Lung (tissue), 17 donors: ENCODE measurements at places on chromosomes 13 and 19. TPM values are rescaled to one million over a fixed set of nuclear protein-coding genes. Genes with fewer than 3 reads are reported as not detected.

DNA sequence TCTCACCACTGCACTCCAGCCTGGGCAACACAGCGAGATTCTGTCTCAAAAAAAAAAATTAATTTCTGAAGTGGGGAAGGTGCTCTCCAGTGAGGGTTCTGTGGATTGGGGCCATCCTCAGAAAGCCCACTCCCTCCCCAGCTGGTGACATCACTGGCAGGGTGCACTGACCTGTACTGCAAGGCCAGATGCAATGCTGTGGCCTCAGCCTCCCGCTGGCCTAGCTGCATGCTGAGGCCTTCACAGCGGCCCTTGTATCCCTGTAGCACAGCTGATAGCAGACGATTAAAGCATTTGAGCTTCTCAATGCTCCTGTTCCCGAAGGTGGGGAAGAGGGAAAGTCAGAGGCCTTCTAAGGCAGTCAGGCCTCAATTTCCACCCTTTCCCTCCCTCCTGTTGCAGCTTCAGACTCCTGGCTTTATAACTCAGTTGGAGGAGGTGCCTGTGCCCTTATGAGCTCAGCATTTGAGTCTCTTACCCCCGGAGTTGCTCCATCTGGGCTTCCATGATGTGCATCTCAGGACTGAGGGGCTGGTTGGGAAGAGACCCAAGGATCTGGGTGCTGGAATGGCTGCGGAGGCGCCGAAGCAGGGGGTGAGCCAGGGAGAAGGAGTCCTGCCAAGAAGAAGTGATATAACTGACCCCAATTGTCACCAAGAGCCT, 5.3 kb downstream of the USHBP1 start:
- no peaks in the 10 kb centered on the region for H3K27me3 ChIP-seq
- H3K27ac ChIP-seq, result no peak overlapping the region
- no peaks in the 10 kb centered on the region for H3K36me3 ChIP-seq

DNA sequence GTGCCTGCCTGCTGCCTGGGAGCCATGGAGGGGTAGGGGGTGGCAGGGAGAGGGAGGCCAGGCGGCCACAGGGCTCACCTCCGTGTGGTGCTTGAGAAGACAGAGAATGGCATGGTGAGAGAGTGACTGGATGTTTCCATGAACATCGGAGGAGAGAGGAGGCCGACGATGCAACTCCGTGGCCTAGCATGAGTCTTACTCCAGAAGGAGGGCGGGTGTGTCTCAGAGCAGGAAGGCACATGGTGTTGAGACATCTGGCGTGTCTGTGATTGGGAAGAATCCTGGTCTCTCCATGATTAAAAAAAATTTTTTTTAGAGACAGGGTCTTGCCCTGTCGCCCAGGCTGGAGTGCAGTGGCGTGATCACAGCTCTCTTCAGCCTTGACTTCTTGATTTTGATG, 5.1 kb downstream of the IRGC start:
- H3K27ac ChIP-seq, result no peak overlapping the region
- H3K4me1 ChIP-seq, result peaks cover 7% of the 10 kb centered on the region
- DNase-seq, result no peak
- no peaks in the 10 kb centered on the region for H3K36me3 ChIP-seq
- no peak overlapping the region for H3K4me3 ChIP-seq
- no peaks in the 10 kb centered on the region for H3K27me3 ChIP-seq

- peak overlapping the region; percentile 100 for H3K27ac ChIP-seq
- peak overlapping the region; percentile 55 for H3K4me3 ChIP-seq
- no peaks in the 10 kb centered on the region for H3K27me3 ChIP-seq
- DNase-seq, result peak; percentile 95
- peaks cover 3% of the 10 kb centered on the region for H3K4me1 ChIP-seq
Observed at GRCh38 chr19:40420766-40421765, 4.7 kb downstream of the SERTAD1 start.

DNA sequence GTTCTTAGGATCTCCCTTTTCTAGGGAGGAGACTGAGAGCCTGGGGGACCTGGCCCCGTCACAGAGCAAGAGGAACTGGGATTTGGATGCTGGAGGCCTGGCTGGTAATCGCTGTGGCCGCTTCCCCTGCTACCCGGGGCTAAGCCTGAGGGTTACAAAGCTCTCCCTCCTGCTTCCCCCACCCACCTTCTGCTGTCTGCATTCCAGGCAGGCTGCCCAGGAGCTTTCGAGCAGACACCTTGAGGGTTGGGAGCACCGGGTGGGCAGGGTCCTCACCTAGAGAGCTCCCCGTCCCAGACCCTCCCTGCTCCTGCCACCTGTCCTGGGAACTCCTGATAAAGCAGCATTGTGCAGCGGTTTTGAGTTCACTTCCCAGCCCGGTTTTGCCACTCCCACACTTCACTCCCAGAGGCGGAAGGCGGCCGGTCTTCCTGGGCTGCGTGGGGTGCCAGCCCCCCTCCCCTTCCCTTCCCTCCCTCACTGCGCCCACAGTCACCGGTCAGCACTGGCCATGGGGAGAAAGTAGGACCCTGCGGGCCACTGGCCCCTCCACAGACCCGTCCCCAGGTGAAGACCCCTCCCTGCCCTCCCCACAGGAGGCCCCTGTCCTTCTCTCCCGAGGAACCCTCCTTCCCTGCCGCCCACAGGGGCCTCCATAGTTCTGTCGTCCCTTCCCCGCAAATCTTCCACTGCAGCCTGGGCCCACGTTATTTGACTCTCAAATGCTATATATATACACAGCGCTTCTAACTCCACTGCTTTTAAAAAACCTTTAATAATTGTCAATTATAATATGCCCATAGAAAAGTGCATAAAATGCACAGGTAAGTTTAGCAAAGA, 8.1 kb downstream of the PAK4 start:
- no peak overlapping the region for H3K4me3 ChIP-seq
- H3K27me3 ChIP-seq, result no peaks in the 10 kb centered on the region
- no peaks in the 10 kb centered on the region for H3K36me3 ChIP-seq
- peaks cover 18% of the 10 kb centered on the region for H3K4me1 ChIP-seq
- peak overlapping the region; percentile 78 for H3K27ac ChIP-seq
- DNase-seq, result peak; percentile 79

DNA sequence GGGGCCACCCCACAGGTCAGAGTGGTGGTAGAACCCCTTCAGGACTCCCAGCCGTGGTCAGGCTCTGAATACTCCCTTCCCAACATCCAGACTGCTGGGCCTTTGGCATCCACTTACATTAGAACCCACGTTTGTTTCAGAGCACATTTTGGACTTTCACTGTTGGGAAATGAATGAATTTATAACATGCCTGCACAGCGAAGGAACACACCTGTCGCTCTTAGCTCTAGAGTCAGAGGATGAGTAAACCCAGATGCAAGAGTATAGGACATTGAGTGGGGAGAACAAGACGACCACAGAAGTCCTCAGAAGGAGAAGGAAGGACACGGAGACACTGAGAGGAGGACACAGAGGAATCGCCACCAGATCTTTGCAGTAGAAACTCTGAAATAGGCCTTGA, 30.9 kb downstream of the SHISA2 start:
- no peak overlapping the region for H3K27ac ChIP-seq
- no peak overlapping the region for H3K4me3 ChIP-seq
- DNase-seq, result no peak
- H3K36me3 ChIP-seq, result no peaks in the 10 kb centered on the region
- H3K27me3 ChIP-seq, result no peaks in the 10 kb centered on the region

HIF3A gene
- 24.1 TPM for polyA plus RNA-seq

DNA sequence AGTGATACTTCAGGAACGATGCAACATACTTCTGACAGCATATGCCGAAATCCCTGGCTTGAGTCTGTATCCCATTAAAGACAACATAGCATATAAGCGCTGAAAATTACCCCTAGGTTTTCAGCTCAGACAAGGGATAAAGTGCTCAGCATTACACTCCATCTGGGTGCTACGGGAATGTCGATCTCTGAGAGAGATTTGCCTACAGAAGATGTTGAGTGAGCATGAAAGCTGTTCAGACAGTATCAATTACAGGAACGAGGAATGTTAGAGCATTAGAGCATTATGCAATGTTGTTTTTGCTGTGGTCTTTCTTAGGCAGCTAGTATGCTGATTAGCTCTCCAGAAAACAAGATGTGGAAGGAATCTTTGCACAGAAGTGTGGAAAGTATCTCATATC, 484.5 kb downstream of the LIG4 start:
- DNase-seq, result peak; percentile 74
- no peaks in the 10 kb centered on the region for H3K27me3 ChIP-seq
- H3K4me1 ChIP-seq, result no peaks in the 10 kb centered on the region
- no peak overlapping the region for H3K27ac ChIP-seq

- no peak for DNase-seq
- H3K4me3 ChIP-seq, result no peak overlapping the region
- H3K27me3 ChIP-seq, result no peaks in the 10 kb centered on the region
- peak overlapping the region; percentile 49 for H3K27ac ChIP-seq
Observed at GRCh38 chr19:29810504-29810871, 1.3 kb upstream of the CCNE1 start.

DNA sequence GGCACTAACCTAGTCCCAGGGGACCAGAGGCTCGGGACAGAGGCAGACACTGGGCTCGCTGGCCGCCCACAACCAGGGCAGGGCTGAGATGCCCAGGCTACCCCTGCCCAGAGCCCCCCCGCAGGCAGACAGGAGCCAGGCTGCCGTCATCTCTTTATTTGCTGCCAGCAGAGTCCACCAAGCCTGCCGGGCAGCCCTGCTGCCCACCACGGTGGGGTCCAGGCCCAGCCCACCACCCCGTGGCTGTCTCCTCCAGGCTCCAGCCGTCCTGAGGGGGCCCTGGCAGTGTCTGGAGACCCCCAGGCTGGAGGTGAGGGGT, 5.0 kb downstream of the TEKTIP1 start:
- peaks cover 4% of the 10 kb centered on the region for H3K4me1 ChIP-seq
- no peaks in the 10 kb centered on the region for H3K27me3 ChIP-seq
- no peak for DNase-seq
- H3K27ac ChIP-seq, result no peak overlapping the region
- H3K4me3 ChIP-seq, result no peak overlapping the region
- H3K36me3 ChIP-seq, result no peaks in the 10 kb centered on the region
